ENCODE measurements at places on chromosomes 7 and 10. TPM values are rescaled to one million over a fixed set of nuclear protein-coding genes. Genes with fewer than 3 reads are reported as not detected.

ZCWPW1 gene
- total RNA-seq: 1.8 TPM

CDNF gene
- total RNA-seq: 0.85 TPM

EN2 gene
- total RNA-seq: 1.0 TPM

ANKRD2 gene
- 4.2 TPM for total RNA-seq

PTPRZ1 gene
- not detected for total RNA-seq

PTEN gene
- 48.3 TPM for total RNA-seq

SYT15B gene
- total RNA-seq: 3.6 TPM

RUFY2 gene
- total RNA-seq: 8.9 TPM

SCIN gene
- 0.70 TPM for total RNA-seq

PRLHR gene
- not detected for total RNA-seq

GDF10 gene
- 0.11 TPM for total RNA-seq

KIAA1217 gene
- 3.1 TPM for total RNA-seq

NODAL gene
- not detected for total RNA-seq

OR2A5 gene
- not detected for total RNA-seq

GSTO2 gene
- 2.2 TPM for total RNA-seq

HNRNPA2B1 gene
- total RNA-seq: 1,282 TPM

MRLN gene
- total RNA-seq: not detected

ANKRD61 gene
- total RNA-seq: 0.50 TPM

MYO3A gene
- not detected for total RNA-seq

SPDYE9 gene
- total RNA-seq: not detected

GHRHR gene
- total RNA-seq: not detected

SPAG6 gene
- total RNA-seq: not detected

VWC2 gene
- total RNA-seq: not detected

OR6B1 gene
- not detected for total RNA-seq

PDGFA gene
- total RNA-seq: 35.6 TPM

HGF gene
- total RNA-seq: 0.13 TPM

TWIST1 gene
- total RNA-seq: 4.6 TPM
